ENCODE measurements at places on chromosomes 7 and 10.

DNA sequence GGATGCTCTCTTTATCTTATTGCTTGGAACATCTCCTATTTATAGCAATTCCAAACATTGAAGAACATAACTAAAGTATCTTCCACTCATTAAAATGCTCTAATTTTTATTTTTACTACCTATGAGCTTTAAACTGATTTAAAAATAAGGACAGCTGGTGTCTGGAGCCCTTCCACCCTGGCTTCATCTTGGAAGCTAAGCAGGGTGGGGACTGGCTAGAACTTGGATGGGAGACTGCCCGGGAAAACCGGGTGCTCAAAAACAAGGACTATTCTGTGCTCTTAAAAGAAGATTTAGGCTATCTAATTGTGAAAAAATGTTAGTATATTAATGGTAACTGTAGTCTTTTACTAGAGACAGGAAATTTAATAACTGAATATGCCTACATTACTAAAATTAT lies 69.2 kb downstream of the ARMC3 start:
- DNase-seq = no peak

GRCh38 chr10:60003651-60004523 lies 97.5 kb upstream of the CCDC6 start:
- DNase-seq = no peak

DNA sequence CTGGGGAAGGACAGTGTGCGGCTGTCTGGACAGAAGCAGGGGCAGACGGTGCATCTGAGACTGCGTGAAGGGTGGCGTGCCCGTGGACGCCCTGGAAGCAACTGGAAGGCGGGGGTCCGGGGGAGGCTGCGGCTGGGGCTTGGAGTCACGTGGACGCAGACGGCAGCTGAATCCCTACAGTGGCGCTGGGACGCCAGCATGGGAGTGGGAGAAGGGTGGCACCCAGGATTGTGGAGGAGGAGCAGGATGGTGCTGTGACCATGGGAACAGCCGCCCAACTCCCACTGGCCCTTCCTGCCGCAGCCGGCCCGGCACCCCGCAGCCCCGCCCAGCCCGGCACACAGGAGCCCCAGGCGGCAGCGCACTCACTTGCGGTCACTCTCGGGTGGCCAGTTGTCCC lies 9.7 kb downstream of the INTS1 start:
- no peak for DNase-seq

DNA sequence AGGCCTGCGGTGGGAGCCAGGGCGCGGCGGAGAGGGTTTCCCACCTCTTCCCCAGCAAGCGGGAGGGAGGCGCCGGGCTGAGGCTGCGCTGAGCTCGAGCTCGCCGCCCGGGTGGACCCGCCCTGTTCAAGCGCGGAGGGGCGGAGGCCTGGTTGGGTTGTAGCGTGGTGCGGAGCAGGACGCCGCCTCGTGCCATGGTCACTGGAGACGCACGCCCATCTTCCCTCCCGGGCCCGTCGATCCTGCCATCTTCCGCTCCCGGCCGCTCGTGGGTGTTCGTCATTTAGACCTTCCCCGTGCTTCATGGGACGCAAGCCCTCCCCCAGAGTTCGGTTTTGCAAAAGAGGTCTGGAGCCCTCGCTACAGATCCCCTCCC lies 9.3 kb upstream of the EN2 start:
- DNase-seq = no peak

DNA sequence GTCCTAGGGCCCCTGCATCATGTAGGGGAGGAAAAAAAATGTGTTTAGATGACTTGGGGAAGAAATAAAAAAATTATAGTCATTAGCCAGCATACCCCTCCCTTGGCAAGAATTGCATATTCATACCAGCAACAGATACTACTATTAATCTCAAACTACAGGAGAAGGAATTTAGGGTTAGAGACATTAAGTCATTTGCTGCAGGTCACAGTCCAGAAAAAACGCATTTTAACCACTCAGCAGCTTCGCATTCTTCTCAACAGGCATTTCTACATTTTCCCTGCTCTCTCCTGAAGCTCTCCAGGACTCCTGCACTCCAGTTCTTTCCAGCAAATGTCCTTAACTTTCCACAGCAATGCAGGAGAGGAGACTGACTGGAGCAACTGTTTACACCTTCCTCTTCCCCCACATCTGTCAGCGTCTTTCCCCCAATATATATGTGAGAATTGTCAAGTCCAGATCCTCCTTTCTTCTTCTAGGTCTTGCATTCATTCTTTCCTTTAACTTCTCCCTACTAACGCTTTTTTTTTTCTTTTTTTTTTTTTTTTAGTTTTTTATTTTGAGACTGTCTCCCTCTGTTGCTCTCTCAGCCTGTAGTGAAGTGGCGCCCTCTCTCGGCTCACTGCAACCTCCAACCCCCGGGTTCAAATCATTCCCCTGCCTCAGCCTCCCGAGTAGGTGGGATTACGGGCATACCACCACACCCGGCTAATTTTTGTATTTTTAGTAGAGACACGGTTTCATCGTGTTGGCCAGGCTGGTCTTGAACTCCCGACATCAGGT lies 35.6 kb downstream of the PRPS1L1 start:
- peak; percentile 31 for DNase-seq

GRCh38 chr10:68559841-68560185 lies 324 bp upstream of the TET1 start:
- peak; percentile 21 for DNase-seq

DNA sequence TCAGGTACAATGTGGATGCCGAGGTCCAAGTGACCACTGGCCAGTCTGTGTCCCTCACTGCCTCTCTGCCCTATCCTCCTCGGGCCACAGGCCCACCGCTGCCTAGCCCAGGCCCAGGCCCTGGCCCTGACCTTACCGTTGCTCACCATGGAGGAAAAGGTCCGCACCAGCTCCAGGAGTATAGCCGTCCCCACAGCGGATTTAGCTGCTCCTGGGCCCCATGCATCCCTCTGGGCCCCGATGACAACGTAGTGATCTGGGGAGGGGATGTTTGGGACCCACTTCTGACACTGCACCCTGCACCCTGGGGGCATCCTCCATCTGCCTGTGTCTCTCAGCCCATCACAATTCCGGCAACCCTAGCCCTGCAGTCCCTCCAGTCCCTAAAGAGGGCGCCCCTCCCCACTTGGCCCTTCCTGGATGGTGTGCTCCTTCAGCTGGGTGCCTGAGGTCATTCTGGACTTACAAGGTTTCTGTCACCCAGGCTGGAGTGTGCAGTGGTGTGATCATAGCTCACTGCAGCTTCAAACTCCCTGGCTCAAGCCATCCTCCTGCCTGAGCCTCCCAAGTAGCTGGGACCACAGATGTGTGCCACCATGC lies 12.1 kb downstream of the TFR2 start:
- DNase-seq = peak; percentile 57

GRCh38 chr10:1400101-1401070 lies 336.9 kb downstream of the ADARB2 start:
- no peak for DNase-seq

GRCh38 chr10:21929070-21929469 lies 74.5 kb downstream of the DNAJC1 start:
- DNase-seq = no peak

GRCh38 chr10:76301211-76301610 lies 869.8 kb downstream of the LRMDA start:
- DNase-seq = no peak

DNA sequence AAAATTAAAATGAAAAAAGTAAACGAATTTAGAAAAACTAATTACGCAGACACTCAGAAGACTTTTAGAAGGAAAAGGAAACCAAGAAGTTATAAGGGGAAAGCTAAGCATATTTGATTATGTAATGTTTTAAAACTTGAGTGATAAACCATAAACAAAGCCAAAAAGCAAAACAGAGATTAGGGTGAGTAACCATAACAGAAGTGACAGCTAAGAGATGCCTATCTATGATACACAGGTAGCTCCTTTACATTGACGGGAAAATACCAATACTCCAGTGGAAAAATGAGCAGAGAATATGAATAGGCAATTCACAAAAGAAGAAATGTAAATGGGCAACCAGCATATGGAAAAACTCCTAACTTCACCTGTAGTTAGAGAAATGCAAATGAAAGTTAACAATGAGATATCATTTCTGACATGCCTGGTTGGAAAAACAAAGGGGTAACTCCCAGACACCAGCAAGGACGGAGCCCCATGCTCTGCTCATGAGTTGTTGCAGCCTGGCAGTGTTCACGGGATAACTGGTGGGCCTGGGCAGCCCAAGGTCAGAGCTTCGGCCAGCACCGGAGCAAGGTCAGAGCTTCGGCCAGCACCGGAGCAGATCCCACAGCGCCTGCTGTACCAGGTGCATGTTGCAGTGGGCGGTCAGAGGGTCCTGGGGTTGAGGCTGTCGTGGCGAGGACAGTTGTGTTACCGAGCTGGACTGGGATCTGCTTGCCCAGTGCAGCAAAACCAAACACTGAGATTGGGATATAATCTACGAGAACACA lies 58.9 kb downstream of the ALOX5 start:
- DNase-seq = no peak

DNA sequence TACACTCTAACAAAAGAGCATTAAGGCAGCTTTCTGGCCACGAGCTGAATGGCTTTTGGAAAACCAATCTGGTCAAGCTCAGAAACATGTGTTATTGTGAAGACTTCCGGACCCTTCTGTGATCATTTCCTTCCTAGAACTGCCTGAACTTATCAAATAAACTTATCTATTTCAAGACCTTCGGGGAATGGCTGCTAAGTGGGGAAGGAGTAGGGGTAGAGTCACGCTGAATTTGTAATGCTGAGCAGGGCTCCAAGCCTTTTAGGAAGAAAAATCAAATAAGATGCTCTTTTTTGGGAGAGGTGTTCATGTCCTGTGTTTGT lies 56.6 kb downstream of the PAPSS2 start:
- no peak for DNase-seq

DNA sequence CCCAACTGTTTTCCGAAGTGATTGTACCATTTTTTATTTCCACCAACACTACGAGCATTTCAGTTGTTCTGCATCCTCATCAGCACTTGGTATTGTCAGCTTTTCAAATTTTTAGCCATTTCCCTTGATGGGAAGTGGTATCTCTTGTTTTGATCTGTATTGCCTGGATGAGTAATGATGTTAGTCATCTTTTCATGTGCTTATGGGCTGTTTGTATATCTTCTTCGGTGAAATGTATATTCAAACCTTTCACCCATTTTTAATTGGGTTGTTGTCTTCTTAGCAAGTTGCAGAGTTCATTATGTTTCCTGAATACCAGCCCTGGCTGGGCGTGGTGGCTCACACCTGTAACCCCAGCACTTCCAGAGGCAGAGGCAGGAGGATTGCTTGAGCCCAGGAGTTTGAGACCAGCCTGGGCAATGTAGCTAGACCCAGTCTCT lies 22.1 kb downstream of the CLIP2 start:
- DNase-seq = no peak

- DNase-seq = no peak
Measured at GRCh38 chr10:6977398-6978186, 397.5 kb upstream of the PRKCQ start.

- DNase-seq = no peak
Measured at GRCh38 chr7:119436882-119437281, 836.1 kb upstream of the KCND2 start.

GRCh38 chr7:33054261-33054964 lies 8.2 kb downstream of the NT5C3A start:
- DNase-seq = no peak

DNA sequence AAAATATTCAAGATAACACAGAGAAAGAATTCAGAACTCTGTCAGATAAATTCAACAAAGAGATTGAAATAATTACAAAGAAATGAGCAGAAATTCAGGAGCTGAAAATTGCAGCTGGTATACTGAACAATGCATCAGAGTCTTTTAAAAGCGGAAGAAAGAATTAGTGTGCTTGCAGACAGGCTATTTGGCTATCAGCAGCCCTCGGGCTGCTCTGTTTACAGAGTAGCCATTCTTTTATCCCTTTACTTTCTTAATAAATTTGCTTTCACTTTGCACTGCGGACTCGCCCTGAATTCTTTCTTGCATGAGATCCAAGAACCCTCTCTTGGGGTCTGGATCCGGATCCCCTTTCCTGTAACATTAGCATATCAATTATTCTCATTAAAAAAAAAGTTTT lies 1040.0 kb downstream of the SORCS3 start:
- DNase-seq = no peak

- DNase-seq = no peak
Measured at GRCh38 chr10:67917169-67917568, 32.7 kb downstream of the SIRT1 start.

GRCh38 chr10:77422491-77423338 lies 214.9 kb downstream of the KCNMA1 start:
- DNase-seq = no peak

DNA sequence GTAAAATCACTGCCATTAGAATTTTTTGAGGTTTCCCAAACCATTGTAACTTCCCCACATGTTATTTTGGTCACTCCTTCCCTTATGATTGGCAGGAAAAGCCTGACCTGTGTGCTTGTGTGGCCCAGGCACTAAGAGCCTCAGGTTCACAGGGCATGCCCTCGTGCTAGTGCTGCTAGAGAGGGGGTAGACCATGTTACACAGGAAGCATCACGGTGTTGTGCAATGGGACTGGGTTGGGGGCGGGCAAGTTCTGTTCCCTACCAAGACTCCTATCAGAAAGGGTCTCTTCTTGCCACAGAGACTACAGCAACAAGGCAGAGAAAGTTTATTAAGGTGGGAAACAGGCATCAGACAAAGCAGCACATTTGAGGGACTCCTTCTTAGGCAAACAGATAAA lies 32.2 kb downstream of the LSM5 start:
- DNase-seq = no peak

GRCh38 chr10:23917251-23917840 lies 291.6 kb upstream of the KIAA1217 start:
- no peak for DNase-seq

All from activated T-cell treated with anti-CD3 and anti-CD28 coated beads, Interleukin-2, amount 50 U/mL, for 48 hours (primary cell).